Neural progenitor cell (in vitro differentiated cells): ENCODE measurements at places on chromosomes 1 and 21.

DNA sequence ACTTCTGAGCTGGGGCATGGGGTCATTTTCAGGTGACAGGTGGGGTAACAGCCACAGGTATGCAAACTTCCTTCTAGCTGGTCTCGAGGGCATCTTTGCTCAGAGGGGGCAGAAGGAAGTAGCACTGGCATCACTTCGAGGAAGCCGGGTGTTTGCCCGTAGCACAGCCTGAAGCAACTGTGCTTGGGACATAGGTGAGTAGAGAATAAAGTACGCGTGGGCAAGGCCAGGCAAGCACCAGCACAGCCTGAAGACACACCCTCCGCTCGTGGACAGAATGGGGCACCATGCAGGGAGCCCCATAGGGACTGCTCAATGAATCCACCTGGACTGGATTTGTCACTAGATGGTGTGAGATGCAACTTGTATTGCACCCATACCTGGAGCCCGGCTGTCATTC lies 167.1 kb downstream of the KCNJ6 start:
- DNase-seq: no peak

DNA sequence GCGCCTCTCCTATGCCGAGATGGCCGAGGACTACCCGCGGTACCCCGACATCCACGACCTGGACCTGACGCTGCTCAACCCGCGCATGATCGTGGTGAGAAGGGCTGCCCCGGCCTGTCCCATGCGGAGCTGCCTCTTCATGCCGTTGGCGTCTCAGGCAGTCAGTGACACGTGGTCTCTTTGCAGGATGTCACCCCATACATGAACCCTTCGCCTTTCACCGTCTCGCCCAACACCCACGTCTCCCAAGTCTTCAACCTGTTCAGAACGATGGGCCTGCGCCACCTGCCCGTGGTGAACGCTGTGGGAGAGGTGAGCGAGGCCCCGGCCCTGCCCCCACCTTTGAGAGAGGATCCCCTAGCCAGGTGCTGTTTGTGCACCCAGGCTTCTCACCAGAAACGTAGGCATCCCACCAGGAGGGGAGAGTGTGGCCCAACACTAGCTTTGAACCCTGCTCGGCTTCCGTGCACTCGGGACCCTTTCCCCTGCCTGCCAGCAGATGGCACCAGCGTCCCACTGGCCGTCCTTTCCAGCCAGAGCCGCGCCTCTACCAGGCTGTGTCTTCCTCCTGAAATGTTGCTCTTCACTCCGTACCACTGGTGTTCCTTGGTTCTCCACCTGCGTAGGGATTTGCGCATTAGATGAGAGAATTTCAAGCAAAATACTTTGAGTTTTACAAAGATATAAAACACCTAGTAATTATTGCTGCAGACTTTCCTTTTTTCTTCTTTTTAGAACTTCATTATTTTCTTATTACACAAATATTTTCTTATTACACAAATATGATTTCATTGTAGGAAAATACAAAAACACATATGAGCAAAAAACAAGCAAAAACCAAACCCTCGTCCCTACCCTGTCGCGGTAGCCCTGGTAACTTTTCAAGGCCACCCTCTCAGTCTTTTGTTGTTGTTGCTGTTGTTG lies 9.0 kb downstream of the NPPA start:
- DNase-seq: peak; percentile 73

DNA sequence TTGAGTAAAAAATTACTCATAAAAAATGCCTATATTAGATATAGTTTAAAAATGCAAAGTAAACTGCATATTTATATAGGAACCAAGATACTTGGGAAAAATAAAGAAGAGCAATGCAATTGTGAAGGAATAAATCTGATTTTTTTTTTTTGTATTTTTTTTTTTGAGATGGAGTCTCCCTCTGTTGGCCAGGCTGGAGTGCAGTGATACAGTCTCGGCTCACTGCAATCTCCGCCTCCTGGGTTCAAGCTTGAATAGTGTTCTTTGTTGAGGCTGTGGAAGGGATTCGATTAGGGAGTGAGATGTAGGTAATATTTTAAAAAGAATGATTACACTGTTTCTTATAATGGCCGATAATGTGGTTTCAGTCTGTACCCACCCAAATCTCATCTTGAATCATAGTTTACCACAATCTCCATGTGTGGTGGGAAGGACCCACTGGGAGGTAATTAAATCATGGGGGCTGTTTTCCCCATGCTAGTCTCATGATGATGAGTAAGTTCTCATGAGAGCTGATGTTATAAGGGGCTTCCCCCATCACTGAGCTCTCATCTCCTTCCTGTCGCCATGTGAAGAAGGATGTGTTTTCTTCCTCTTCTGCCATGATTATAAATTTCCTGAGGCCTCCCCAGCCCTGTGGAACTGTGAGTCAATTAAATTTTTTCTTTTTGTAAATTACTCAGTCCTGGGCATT lies 1765.9 kb downstream of the PLA2G4A start:
- no peak for DNase-seq

DNA sequence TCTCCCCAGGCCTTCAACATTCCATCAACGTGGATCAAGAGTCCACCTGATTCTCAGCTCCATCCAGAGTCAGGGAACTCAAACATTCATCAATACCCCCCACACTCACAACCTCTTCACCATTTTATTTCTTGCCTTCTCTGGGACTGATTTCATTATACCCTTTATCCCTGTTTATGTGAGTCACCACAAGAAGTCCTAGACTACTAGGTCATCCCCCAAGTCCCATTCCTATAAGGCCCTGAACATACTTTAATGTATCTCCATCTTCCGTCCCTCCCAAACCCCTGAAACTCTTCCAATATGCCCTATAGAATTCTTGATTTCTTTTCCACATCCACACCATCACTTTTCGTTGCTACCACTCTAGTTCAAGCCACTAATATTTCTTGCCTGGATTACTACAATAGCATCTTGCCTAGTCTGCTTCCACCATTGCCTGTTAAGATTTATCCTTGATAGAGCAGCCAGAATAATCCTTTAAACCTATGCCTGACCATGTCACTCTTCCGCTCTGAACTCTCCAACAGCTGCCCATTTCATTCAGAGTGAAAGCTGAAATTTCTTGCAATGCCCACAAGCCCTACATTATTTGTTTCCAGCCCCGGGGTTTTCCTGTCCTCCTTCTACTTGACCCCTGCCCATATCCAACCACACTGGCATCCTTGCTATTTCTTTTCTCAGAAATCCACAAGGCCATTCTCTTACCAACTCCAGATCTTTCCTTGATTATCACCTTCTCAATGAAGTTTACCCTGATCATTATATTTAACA lies 9.4 kb upstream of the SAMD13 start:
- no peak for DNase-seq

DNA sequence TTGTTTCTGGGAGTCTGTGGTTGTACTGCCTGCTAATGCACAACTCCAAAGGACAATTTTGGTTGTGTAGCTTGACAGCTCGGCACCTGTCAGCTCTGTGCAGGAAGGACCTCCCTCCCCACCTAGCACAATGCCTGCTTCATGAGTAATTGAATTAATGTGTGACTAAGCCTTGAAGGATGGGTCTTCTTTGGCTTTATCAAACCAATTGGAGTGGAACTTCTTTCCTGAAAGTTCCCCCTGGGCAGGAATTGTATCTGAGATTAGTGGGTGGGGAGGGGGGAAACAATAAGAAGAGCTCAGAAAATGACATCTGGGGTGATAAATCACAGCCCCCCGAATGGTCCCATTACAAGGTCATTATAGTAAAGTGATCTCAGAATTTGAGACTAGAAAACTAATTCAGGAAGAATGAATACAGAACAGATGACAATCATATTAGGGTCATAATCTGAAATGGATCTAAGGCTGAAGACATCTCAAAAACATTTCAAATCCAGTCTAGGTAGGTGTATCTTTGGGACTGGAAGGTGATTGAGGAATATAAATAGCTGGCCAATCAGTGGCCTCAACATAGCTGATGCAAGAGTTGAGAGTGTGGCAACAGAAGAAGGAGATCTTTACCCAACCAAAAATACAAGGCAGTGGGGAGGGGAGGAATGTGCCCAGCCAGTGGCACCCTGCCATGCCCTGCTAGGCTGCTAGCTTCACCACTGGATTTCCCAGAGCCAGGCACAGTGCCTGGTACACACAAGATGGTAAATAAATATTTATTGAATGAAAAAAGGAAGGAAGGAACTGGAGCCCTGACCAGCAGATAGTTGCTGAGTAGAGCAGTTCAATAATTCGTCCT lies 10.1 kb upstream of the SESN2 start:
- DNase-seq: peak; percentile 50

GRCh38 chr1:54207287-54207686 lies 7.3 kb downstream of the MRPL37 start:
- no peak for DNase-seq

DNA sequence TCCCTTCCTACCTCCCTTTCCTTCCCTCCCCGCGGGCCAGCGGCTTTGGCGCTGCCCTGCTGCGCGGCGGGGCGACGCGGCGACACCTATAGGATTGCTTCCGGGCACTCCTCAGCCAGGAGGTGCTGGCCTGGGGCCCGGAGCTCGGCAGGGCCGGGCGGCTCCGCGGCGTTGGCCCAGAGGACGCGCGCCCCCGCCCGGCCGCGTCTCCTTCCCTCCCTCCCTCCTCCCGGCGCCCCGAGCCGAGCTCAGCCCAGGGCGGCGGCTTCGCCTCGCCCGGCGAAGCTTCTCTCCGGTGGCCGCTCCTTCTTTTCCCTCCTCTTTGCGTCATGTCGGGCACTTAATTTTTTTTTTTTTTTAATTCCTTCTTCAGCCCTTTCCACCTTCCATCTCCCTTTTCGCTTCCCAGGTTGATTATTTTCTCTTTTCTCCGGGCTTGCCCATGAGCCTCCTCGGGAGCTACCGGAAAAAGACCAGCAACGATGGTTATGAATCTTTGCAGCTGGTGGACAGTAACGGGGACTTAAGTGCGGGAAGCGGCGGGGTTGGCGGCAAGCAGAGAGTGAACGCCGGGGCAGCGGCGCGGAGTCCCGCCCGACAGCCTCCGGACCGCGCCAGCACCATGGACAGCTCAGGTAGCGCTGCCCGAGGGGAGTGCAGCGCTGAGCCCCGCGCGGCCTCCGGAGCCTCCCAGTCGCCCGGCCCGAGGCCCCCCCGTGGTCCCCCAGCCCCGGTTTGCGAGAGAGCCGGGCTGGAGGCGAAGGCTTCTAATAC lies at the start of gene DNAJC6:
Gene DNAJC6 (plus strand): TSS at position 240 of the 774 bp plus-strand sequence. CDS start 203 bp downstream, at position 443.
- DNase-seq: peak; percentile 97

- DNase-seq: peak; percentile 89
These were observed 1.5 kb downstream of the AJAP1 start for GRCh38 chr1:4655674-4656532.

DNA sequence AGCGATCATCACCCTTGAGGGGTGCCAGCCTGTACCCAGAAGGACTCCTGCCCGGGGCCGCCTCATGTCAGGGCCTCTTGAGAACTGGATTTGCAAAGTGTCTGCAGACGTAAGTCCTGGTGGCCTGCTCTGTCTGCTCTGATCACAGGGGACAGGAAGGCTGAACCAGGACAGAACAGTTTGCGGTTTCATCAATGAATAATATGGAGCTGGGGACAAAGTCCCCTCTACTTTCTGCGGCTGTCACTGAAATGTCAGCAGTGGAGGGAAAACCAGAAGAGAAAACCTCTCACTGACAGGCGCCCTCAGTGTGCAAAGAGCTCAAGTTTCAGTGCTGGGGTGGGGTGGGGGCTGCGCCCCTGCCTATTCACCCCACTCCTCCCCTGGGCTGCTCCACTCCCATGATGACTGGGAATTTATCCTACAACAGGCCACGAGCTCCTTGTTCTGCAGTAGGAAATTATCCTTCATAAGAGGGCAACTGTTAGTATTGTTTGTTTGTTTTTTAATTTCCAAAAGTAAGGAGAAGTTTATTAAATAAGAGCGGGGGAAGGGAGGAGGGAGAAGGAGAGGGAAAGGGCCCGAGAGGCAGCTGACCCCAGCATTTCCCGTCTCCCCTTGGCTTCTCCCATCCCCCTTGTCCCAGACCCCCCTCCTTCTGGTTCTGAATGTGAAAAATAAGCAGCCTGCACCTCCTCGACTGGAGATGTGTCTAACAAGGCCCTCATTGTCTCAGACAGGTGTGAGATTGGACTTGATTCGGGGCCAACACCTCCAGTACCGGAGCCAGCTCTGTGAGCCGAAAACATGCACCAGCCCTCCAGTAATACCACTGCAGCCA lies 149.2 kb downstream of the CLIC6 start:
- no peak for DNase-seq

DNA sequence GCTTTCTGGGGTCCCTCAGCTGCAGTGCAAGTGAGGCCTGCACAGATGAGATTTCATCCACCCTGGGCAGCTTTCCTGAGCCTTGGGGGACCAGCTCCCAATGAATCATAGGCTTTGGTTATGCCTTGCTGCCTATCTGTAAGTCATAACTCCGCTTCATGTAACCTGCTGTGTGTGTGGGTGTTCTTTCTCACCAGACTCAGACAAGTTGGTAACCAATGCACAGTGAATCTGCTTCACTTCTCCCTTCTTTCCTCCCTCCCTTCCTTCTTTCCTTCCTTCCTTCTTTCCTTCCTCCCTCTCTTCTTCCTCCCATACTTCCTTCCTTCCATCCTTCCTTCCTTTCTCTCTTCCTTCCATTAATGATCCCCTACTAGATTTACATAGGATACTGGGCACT lies 34.4 kb upstream of the PSMB2 start:
- DNase-seq: no peak

DNA sequence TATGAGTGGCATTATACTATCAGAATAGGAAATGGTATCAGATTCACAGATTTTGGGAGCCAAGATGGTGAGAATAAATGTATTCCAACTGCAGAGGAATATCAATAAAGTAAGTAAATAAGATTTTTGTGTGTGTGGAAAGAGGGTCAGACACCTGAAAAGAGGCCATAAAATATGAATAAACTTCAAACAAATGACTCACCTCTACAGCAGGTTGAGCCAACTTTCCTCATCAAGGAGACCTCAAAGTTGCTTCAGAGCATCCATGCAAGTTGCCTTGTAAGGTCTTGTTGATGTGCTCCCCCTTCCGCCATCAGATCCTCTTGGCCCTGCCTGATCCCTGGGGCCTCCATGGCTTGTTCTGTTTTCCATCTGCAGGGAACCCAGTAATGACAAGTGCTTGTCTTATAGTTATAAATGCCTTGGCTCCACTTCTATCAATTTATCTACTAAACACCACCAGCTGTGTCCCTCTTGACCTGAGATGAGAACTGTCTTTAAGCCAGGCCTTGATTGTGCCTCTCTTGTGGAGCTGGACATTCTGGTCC lies 775.6 kb downstream of the LTN1 start:
- no peak for DNase-seq

DNA sequence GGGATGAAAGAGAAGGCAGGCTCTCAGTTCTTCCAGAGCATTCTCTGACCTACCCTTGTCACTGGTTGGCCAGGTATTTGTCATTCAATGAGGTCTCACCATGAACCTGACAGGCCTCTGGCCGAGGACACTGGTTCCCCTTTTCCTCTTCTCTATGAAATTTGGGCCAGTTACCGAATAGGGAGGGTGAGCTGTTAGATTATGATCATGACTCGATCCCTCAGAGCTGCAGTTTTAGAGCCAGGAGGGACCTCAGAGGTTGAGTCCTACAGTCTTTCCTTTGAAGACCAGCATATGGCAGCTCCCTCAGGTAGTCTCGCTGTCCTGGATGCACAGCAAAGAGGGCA lies 29.5 kb upstream of the CLSTN1 start:
- DNase-seq: no peak

GRCh38 chr1:176540428-176540827 lies 77.5 kb downstream of the PAPPA2 start:
- DNase-seq: no peak
